ENCODE measurements at places on chromosomes 7 and 10.

- no peak for DNase-seq
These were observed 51.5 kb upstream of the GRM3 start for GRCh38 chr7:86592185-86592584.

DNA sequence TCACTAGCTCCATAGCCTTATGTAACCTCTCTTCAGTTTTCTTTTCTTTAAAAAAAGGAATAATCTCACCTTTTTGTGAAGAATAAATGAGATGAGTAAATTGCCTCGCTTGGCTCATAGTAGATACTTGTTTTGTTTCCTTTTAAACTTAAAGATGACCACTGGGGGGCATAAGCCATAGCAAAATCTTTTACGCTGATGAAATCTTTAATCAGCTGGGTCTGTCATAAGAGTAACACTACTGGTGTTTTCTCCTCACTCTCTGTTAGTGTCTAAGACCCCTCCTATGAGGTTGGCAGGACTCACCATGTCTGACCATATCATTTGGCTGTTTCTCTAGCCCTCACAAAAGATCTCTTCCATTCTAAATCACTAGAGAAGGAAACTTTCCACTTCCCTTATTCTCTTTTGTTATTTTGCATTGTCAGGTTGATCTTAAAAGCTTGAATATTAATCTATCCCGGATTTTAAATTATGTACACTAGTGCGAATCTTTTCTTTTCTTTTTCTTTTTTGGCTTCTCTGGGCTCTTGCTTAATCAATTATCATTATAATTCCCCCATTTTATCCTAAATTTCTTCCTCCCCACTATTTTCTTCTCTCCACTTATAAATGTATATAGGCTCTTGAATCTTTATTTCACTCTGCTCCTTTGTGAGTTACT, 12.5 kb downstream of the STAG3 start:
- DNase-seq = peak; percentile 65

DNA sequence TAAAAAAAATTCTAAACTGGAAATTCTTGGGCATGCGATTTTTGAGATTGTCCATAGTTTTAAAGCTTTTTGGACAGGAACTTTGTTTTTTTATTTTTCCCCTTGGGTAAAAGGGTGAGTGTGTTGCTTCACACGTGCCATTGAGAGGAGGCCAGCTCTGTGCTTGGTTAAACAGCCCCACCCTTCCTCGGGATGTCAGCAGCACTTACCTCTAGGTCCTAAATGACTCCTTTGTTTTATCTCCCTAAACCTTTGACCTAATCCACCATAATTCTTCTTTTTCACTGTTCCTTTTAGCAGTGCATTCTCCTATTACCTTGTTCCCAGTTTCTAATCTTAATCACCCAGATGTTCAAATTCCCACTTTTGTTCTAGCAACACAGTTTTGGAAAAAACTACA, 83.5 kb downstream of the SEMA3D start:
- no peak for DNase-seq

- DNase-seq = no peak
These were observed 6.3 kb downstream of the LOXL4 start for GRCh38 chr10:98261436-98262277.

GRCh38 chr7:43876976-43877745, 7.8 kb upstream of the MRPS24 start:
- no peak for DNase-seq

GRCh38 chr7:133674079-133674763, 421.3 kb downstream of the EXOC4 start:
- DNase-seq = no peak

GRCh38 chr10:61990761-61991135, 89.2 kb downstream of the ARID5B start:
- peak; percentile 72 for DNase-seq

DNA sequence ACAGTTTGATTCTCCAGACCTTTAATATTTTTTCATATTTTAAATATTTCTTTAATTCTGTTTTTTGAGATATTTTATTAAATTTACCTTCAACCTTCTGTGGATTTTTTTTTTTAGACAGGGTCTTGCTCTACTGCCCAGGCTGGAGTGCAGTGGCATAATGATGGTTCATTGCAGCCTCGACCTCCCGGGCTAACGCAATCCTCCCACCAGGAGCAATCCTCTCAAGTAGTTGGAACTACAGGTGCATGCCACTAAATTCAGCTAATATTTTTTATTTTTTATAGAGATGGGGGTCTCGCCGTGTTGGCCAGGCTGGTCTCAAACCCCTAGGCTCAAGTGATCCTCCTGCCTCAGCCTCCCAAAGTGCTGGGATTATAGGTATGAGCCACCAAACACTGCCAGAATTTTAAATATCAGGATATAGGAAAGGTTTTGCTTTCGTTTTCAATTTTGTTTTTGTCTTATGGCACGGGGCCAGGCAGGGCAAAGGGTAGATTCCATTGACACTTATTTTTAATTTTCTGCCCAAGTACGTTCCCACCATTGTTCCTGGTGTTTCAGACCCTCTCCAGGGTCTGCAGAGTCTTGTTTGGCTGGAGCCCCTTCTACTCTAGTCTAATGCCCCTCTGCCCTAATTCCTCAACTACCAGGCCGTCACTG, 1.2 kb downstream of the TACC2 start:
- DNase-seq = no peak
